ENCODE measurements at places on chromosomes 3 and 15.

DNA sequence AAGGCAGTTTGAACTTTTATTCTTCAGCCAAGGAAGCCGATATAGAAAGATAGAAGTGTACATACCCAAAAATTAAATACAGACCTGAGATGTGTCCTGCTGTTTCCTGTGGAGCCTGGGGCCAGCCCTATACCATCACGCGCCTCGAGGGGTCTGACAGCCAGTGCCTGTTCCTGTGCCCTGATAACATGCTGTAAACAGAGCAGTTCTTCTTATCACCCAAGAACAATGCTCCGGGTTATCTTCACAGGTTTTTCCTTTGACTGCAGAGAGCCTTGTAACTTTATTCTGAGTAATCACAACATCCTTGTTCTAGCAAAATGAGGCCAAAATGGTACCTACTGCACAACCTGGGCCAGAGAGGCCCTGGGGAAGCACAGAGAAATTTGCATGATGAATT, 289.7 kb upstream of the CHRM5 start:
- no peak for DNase-seq

GRCh38 chr3:49237344-49237743, 39.7 kb downstream of the C3orf62 start:
- no peak for DNase-seq

DNA sequence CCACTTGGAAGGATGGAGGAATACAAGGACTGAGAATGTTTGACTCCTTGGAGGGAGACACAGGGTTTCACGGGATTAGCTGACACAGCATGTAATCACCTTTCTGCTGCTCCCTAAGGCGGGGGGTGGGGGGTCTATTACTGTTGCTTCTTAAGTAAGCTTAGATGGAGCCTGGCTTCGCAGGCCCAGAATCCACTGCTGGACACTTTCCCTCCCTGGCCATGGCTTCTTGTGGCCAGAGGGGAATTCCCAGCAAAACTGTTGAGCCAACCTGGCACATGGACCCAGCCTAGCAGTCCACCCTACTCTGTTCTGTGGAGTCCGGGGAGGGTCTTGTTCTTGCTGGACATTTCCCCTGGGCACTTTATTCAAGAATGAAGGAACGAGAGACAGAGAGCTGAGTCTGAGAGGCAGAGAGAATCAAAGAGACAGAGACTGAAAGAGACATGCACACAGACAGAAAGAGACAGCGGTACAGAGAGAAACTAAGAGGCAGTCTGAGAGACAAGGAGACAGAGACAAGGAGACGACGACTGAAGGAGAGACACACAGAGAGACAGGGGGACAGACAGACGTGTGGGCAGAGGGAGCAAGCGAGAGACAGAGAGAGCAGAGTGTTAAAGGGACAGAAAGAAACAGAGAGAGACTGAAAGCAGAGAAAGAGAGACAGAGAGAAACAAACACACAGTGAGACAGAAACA, 55.6 kb upstream of the DLG1 start:
- DNase-seq, result no peak

- no peak for DNase-seq
Measured at GRCh38 chr3:72579191-72579580, 269.1 kb downstream of the SHQ1 start.

DNA sequence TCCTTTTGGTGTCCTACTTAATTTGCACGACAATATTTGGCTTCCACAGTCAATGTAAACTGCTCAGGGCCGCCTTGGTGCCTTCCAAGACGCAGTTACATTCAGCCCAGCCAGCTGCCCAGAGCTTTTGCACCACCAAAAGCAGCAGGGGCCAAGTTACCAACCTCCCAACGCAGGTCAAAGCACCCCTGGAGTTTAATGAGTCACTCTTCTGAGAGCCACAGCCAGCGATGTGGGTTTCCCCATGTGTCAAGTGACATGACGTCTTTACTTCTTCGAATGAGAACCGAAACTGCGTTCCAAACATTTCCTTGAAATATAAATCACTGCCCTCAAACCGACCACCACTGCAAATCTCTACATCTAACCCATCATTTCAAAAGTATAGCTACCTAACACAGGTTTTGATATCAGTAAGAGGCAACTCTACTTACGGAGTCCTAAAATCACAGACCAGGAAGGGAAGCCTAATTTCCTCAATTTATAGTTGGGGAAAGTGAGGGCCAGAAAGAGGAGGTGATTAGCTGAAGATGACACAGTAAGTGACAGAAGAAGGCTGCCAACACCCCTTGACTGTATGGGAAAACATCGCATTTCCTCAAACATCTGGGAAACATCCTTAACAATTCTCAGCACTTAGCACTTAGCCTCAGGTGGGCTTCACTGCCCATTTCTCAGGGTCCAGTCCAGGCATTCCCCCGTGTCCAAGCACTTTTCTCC, 24.5 kb downstream of the MB21D2 start:
- DNase-seq, result peak; percentile 51

GRCh38 chr15:85024509-85025336, 43.1 kb downstream of the PDE8A start:
- DNase-seq, result no peak

DNA sequence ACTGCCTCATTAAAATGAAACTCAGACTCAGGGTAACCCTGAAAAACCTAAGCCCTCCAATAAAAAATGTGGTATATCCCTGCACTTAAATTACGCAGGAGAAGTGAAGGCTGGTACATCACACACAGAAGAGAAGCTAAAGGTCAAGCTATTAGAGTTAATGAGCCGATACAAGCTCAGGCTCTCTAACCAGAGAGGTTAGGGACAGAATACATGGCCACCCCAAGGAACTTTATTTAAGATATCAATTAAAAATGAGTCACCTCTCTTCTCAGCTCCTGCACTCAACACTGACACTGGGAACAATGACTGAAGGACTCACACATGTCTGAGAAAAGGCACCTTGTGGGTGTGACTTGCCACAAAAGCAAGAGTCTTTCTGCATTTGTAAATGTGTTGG, 800.6 kb upstream of the CFAP20DC start:
- DNase-seq, result no peak

GRCh38 chr3:183481582-183481981, 53.2 kb upstream of the MCF2L2 start:
- no peak for DNase-seq

DNA sequence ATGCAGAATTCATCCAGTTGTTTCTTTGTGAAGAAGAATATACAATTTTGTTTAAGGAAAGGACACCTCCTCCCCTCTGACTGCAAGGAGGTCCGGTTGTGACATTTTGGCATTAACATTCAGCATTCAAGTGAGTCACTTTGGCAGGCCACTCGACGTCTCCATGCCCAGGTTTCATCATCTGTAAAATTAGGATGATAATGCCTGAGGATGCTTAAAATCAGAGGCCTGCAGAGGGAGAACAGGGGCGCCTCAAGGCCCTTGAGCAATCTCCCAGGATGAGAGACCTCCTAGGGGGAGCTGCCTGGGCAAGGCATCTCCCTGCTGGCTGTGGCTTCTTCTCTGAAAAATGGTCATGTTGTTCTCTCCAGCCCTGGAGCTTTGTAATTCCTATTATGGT, 236.0 kb downstream of the CACNA2D3 start:
- no peak for DNase-seq

- DNase-seq, result no peak
Measured at GRCh38 chr3:86416334-86416733, 574.6 kb downstream of the VGLL3 start.

DNA sequence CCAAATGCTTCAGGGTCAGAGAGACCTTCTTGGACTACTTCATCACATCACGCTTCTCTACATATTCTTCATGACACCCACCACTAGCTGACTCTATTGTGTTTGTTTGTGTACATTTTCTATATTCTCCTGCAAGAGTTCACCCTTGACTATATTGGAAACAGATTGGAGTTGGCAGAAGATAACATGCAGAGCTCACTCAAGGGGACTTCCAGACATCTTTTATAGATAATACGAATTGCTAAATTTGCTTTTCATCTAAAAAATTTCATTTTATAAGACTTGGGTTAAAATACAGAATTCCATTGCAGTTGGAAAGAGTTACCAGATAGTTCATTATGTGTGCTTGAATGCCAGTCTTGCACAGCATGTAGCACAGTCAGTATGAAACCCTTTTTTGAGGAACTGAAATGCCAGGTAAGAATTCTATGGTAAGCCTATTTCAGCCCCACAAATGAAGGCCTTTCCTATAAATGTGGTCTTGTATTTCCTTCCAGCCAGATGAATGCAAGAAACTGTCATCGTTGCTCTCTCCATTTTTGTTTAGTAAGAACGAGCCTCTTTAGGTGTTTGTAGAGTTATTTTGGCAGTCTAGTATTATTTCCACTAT, 177.6 kb downstream of the GHSR start:
- no peak for DNase-seq

- no peak for DNase-seq
Measured at GRCh38 chr3:179876440-179876839, 160.3 kb downstream of the PEX5L start.

- no peak for DNase-seq
Measured at GRCh38 chr3:100010087-100010417, 104.2 kb downstream of the FILIP1L start.

DNA sequence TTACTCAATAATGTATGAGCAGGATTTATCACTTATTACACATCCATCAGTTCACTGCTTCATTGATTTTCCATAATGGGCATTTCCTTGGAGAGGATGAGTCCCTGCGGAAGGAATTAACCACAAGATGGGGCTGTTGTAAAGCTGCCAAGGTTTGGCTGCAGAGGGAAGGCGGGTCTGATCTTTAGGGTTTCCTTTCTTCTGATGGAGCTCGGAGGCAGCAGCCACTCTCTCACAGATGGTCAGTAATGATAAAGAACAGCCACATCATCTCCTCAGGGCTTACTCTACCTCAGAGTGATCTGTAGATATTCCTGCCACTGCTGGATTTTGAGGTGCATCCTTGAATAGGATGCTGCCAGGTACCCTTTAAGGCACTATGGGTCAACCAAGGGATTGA, 115.2 kb downstream of the USP13 start:
- no peak for DNase-seq

DNA sequence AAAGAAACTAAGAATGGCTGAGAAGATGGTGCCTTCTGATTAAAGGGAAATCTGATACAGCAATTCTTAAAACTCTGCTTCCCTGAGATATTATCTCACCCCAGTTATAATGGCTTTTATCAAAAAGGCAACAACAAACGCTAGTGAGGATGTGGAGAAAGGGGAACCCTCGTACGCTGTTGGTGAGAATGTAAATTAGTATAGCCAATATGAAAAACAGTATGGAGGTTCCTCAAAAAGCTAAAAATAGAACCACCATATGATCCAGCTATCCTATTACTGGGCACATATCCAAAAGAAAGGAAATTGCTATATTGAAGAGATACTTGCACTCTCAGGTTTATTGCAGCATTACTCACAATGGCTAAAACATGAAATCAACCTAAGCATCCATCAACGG, 65.1 kb downstream of the GOLIM4 start:
- no peak for DNase-seq

DNA sequence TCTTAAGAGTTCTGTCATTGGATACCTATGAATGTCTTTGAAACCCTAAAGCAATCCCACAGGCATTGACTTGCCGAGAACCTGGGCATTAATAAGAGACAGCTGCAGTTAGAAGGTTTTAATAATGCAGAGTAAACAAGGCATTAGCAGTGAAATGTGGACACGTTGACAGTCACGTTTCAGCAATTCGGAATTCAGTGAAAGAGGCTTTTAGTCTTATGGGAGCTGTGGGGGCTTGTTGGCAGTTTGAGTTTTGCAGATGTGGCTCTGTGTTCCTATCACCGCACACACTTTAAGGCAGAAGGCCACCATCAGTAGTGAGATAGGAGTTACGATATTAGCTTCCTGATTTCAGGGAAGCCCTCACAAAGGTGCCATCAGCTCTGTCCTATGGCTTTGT, 145.2 kb upstream of the NUDT16 start:
- DNase-seq, result no peak

GRCh38 chr3:192445770-192446644, 281.3 kb downstream of the FGF12 start:
- DNase-seq, result no peak

DNA sequence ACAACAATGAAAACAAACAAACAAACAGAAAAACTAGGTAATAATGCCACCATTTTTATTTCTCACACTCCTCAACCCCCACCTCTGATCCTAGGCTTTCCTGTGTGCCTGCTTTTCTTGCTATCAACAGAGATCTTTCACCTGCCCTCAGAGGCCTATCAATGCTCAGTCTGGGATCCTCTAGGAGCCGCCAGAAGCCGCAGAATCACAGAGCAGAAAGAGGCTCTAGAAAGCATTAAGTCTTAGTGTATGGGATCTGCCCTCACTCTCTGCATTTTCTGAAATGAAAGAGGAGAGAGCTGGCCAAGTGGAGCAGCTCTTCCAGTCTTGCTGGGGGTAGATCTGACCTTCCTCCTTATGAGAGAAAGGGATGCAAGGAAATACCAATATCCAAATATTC, 306.8 kb downstream of the TUSC7 start:
- DNase-seq, result no peak

DNA sequence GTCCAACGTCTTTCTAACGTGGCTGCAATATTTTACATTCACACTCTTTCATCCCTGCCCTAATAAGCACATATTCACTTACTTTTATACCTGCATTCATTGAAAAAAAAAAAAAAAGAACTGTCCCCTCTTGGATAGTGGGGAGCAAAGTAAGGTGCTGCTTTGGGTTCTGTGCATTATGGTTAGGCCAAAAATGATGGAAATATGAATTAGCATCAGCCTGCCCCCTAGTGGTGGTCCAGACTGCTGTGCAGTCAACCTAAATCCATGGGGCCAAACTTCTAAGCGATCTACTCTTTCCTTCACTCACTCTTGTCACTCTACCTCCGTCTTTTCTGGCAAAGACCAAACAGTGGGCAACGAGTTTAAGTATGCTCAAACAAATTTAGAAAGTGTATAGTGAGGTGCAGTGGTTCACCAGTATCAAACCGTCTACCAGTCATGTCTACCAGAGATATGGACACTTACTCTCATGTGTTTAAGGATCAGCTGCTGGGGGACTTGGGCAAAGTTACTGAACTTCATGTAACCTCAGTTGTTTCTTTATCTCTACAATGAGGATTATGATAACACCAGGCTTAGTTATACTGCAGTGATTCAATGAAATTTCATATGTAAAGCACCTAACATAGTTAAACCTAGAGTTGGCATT, 61.5 kb upstream of the GRM7 start:
- no peak for DNase-seq

DNA sequence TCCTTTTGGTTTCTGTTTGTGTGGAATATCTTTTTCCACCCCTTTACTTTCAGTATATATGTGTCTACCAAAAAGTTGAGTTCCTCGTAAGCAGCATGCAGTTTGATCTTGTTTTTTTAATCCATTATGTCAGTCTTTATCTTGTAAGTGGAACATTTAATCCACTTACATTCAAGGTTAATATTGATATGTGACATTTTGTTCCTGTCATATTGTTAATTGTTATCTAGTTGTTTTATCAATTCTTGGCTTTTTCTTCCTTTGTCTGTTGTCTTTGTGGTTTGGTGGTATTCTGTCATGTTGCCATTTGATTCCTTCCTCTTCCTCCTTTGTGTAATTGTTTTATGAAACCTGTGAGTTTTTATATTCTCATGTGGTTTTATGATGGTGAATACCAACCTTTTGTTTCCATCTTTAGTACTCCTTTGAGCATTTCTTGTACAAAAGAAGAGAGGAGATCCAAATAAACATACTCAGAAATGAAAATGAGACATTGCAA, 43.4 kb upstream of the XCR1 start:
- no peak for DNase-seq

GRCh38 chr15:35756623-35757022, 210.7 kb upstream of the DPH6 start:
- DNase-seq, result no peak

GRCh38 chr3:141399200-141399599, 30.9 kb downstream of the ZBTB38 start:
- no peak for DNase-seq
